A549 treated with CORT108297 at 1 μM for 4 hours (cell line): ENCODE measurements at places on chromosomes 1 and 21. TPM values are rescaled to one million over a fixed set of nuclear protein-coding genes. Genes with fewer than 3 reads are reported as not detected.

The TXLNA gene
- 26.8 to 31.9 TPM (median 28.5 TPM) in 5 replicates for total RNA-seq

The MYOG gene
- not detected in 5 replicates for total RNA-seq

The EVA1C gene
- total RNA-seq = 34.5 to 43.8 TPM (median 42.3 TPM) in 5 replicates

The TEX38 gene
- total RNA-seq = 0.15 TPM in 1 of 5 replicates, not detected in the others

The BRDT gene
- not detected in 5 replicates for total RNA-seq

The KCNN3 gene
- 0.02 to 0.10 TPM (median 0.06 TPM) in 5 replicates for total RNA-seq

The ADAM30 gene
- total RNA-seq = not detected in 5 replicates

The VWA1 gene
- total RNA-seq = 4.1 to 18.3 TPM (median 15.7 TPM) in 5 replicates

The RNF186 gene
- total RNA-seq = not detected in 5 replicates

The DDI2 gene
- 8.0 to 9.9 TPM (median 8.8 TPM) in 5 replicates for total RNA-seq

The TMCC2 gene
- 2.4 to 2.8 TPM (median 2.6 TPM) in 5 replicates for total RNA-seq

The EDN2 gene
- 6.9 to 11.0 TPM (median 10.3 TPM) in 5 replicates for total RNA-seq

The SPRR1B gene
- total RNA-seq = not detected in 5 replicates
